Right atrium auricular region (tissue), 2 donors: ENCODE measurements at places on chromosomes 3 and 15. TPM values are rescaled to one million over a fixed set of nuclear protein-coding genes. Genes with fewer than 3 reads are reported as not detected.
A peak's percentile ranks its signal among the peaks of the same experiment; 100 is the strongest.

- H3K27me3 ChIP-seq, result no peaks in the 10 kb centered on the region
- H3K27ac ChIP-seq, result no peak overlapping the region
- peaks cover 7% of the 10 kb centered on the region for H3K4me1 ChIP-seq
- no peak for DNase-seq
- H3K36me3 ChIP-seq, result peaks cover 11% of the 10 kb centered on the region
These were observed 54.6 kb downstream of the CCR4 start for GRCh38 chr3:33006081-33006480.

DNA sequence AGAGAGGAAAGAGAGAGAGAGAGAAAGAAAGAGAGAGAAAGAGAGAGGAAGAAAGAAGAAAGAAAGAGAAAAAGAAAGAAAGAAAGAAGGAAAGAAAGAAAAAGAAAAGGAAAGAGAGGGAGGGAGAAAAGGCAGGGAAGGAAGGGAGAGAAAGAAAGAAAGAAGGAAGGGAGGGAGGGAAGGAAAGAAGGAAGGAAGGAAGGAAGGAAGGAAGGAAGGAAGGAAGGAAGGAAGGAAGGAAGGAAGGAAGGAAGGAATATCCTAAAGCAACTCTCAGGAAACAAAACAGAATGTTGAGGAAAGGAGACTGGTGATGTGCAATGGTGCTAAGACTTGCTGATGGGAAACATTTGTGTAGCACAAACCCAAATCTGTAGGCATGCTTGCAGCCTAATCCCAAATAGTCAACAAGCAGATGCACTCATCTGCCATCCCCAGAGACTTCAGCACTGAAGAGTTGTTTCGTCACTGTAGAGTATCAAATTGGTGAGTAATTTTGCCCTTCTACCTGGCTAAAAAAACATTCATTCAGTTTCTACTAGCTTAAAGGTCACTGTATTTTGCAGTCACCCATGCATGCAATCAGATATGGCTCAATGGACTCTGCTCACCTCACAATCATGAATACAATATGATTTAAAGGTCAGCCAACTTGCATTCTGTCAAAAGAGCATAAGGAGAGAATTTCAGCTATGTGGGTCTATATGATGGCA lies 480.3 kb downstream of the FGF12 start:
- DNase-seq, result no peak
- no peaks in the 10 kb centered on the region for H3K27me3 ChIP-seq
- no peak overlapping the region for H3K4me3 ChIP-seq
- no peaks in the 10 kb centered on the region for H3K36me3 ChIP-seq
- no peaks in the 10 kb centered on the region for H3K4me1 ChIP-seq
- H3K27ac ChIP-seq, result no peak overlapping the region

DNA sequence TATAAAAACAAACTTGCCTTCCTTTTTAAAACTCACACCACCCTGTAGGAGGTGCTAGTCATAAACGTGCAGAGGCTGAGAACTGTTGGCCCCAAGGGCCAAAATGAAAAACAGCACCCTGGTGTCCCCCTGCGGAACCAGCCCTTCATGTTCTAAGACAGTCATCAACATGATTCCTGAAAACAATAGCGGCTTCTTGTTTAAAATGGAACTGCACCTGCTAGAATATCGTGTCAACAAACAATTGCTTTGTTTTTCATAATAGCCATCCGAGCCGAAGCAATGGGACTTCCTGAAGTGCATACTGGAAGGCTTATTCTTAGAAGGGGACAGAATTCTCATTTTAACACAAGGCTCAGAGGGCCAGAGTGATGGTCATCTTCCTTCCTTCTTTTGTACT lies 43.7 kb downstream of the MECOM start:
- H3K4me3 ChIP-seq, result no peak overlapping the region
- H3K27ac ChIP-seq, result no peak overlapping the region
- H3K36me3 ChIP-seq, result no peaks in the 10 kb centered on the region
- no peaks in the 10 kb centered on the region for H3K27me3 ChIP-seq
- no peak for DNase-seq

DNA sequence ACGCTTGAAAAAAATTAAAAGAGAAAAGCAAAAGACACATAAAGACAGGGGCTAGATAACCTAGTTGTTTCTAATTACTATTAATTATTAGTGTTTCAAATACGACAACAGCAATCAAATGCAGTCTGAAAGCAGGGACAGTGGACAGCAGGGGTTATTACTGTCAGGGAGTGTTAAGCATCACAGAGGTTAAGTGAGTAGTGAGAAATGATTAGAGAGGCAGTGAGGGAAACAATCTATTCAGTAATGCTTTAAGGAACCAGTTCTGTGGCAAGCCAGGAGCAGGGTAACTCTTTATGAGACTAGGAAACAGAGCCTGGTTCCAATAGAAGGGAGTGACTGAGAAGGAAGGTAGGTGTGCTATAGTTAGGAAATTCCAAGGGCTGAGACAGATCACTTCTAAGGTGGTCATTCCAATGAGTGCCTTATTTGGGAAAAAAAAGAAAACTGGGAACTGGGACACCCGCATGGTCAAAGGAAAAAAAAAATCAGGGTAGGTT lies 15.0 kb downstream of the RYK start:
- peaks cover 76% of the 10 kb centered on the region for H3K4me1 ChIP-seq
- H3K4me3 ChIP-seq, result no peak overlapping the region
- H3K27ac ChIP-seq, result no peak overlapping the region

DNA sequence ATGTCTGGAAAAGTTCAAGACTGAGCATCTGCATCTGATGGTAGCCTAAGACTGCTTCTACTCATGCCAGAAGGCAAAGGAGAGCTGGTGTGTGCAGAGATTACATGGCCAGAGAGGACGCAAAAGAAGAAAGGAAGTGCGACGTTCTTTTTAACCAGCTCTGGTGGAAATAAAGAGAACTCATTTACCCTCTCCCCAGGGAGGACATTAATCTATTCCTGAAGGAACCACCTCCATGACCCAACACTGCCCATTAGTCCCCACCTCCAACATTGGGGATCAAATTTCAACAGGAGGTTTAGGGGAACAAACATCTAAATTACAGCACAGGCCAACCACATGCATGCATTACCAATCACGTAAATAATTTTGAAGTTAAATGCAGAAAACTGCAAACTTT lies 1.5 kb upstream of the NCK1 start:
- no peaks in the 10 kb centered on the region for H3K4me1 ChIP-seq
- peak overlapping the region; percentile 82 for H3K4me3 ChIP-seq
- H3K36me3 ChIP-seq, result no peaks in the 10 kb centered on the region

DNA sequence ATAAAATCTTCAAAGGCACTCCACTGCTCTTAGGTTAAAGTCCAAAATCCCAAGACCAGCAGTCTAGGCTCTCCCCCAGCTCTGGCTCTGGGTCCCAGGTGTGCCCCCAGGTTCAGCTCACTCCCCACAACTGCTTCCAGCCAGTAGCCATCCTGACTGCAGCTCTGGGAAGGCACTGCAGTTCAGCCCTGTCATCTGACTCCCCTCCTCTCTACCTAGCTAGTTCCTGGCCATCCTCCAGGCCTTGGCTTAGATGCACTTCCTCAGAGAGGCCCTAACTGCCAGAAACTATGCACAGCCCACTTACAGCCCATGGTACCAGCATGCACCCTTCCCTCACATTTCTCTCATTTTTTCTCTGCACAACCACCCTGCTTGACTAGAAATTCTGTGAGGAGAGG lies 25.5 kb downstream of the TBC1D2B start:
- H3K4me1 ChIP-seq, result no peaks in the 10 kb centered on the region
- H3K27me3 ChIP-seq, result no peaks in the 10 kb centered on the region
- no peak overlapping the region for H3K27ac ChIP-seq
- H3K4me3 ChIP-seq, result no peak overlapping the region

Gene ERC2
- total RNA-seq, result 2.9 TPM

Gene PPP4R2
- total RNA-seq, result 30.8 TPM

Gene FBXO40
- 187 TPM for total RNA-seq
